Stimulated activated CD4-positive, alpha-beta T cell treated with anti-CD3 and anti-CD28 coated beads, Interleukin-15, amount 100 ng/mL, for 1 hour (primary cell): ENCODE measurements at places on chromosomes 6 and 20.

DNA sequence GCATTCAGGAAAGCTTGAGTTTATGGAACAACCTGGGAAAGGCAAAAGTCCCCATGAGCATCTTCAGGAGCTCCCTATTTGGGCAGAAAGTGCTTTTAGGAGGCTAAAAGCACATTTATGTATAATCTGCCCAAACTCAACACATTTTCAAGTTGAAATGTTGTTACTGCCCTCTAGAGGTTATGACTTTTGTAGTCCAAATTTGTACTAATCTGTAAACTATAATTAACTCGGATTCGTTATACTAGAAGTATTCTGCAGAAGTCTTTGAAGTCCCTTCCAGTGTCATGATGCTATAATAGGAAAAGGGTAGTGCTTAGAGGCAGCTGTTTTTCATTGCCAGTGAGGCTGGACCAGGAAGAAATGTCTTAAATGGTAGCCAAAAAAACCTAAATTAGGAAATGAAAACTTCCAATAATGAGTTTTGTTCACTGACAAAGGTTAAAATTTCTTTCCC lies 44.8 kb upstream of the EMILIN3 start:
- DNase-seq = no peak

GRCh38 chr6:158780246-158780884 lies 38.8 kb downstream of the EZR start:
- no peak for DNase-seq

GRCh38 chr6:143394389-143394788 lies 56.1 kb downstream of the ADAT2 start:
- no peak for DNase-seq

DNA sequence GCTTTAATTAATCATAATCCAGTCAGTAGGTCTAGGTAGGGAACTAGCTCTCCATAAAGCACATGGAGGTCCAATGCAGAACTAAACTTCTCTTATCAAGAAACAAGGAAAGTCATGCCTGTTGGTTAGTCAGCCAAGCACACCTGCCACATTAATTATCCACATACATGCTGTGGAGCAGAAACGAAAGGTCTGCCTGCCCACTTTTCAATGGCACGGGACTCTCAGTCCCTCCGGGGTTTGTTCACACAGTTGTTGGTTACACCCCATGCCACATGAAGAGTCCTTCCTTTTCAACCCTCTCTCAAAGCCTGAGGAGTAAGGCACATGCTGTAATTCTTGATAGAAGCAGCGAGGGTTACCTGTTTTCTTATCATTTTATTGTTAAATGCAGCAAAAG lies 1096.4 kb upstream of the MAP3K7 start:
- DNase-seq = no peak

DNA sequence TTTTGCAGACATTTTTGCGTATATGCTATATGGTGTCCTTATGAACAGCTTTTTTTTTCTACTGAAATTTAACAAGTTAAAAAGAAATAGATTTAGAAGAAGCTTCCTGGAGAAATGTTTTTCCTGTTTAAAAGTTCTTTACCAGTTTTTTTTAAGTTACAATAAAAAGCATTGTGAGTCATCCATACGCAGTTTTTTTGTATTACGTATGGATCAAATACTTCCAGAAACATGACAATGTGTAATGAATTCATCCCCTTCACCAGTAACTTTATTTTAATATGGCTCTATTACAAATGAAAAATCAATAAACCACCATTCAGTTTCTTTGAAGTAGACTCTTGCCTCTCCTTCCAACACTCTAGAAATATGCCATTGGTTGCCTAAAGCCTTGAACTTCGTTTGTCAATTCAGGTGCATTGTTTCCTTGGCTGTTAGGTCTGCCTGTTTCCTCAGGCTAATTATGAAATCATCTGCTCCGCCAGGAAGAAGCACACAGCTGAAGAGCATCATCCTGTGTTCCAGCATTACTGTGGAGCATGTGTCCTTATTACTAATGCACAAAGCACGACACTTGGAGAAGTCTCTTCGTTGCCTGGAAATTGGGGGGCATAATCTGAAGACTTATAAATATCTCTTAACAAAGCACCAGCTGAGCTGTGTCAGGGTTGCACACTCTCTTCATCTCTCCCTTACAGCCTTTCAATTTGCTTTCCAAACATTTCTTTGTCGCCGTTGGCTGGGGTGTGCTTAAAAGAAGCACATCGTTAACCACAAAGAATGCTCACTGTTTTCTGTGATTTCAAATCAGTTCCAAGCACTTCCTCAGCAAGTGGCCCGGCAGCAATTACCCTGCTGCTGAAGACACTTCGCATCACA lies 9.6 kb downstream of the MOXD1 start:
- DNase-seq = no peak

DNA sequence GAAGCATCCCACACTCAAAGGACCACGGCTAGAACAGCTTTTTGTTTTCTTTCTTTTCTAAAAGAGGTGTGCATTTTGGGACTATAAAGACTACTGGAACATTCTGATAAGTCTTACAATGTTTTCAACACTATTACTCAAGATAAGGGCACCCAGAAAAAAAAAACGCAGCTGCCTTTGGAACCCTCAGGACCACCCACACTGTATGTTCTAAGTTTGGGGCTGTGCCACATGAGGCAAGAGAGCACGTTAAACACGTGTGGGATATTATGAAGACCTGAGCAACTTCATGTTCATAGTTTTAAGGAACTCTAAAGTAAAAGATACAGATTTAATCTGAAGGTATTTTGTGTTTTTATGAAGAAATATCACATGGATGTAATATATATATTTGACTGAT lies 204.6 kb downstream of the FOXC1 start:
- no peak for DNase-seq

GRCh38 chr6:12973386-12973785 lies 256.8 kb downstream of the PHACTR1 start:
- DNase-seq = no peak

- DNase-seq = no peak
These were observed 52.0 kb downstream of the JPH2 start for GRCh38 chr20:44135012-44135412.

DNA sequence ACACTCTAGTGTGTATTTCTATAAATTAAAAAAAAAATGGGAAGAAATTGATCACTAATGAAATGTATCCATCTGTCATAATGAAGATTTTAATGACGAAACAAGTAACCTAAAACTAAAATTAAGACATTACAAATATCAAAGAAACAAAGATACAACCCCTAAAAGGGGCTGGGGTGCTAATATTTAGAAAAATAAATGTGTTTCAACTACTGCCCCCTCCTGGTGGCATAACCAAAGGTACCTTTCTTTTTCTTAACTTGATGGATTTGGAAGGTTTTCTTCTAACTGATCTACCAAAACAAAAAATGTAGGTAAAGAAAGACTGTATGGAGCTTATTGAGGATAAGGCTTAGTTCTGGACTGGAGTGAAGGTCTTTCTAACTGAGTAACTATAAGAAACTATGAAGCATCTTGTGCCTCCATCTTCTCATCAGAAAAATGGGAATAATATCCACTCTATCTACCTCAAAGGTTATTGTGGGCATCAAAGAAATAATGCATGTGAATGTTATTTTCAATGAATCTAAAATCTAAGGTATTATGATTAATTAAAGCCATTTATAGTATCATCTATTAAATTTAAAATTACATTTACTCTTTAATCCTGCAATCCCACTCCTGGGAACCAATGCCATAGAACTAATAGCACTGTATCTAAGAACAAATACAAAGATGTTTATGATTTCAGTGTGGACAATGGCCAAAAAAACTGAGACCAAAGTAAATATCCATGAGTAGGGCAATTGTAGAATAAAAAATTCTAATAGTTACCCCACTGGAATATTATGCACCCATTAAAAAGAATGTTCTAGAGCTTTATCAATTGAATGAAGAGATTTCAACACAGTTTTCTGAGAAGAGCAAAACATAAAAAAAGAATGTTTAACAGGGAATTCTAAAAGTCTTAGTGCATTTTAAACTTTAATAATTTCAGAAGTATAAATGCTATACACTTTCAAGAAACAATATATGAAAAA lies 117.2 kb downstream of the BACH2 start:
- DNase-seq = no peak

- DNase-seq = no peak
These were observed 168.0 kb downstream of the OTOR start for GRCh38 chr20:16916165-16916564.

DNA sequence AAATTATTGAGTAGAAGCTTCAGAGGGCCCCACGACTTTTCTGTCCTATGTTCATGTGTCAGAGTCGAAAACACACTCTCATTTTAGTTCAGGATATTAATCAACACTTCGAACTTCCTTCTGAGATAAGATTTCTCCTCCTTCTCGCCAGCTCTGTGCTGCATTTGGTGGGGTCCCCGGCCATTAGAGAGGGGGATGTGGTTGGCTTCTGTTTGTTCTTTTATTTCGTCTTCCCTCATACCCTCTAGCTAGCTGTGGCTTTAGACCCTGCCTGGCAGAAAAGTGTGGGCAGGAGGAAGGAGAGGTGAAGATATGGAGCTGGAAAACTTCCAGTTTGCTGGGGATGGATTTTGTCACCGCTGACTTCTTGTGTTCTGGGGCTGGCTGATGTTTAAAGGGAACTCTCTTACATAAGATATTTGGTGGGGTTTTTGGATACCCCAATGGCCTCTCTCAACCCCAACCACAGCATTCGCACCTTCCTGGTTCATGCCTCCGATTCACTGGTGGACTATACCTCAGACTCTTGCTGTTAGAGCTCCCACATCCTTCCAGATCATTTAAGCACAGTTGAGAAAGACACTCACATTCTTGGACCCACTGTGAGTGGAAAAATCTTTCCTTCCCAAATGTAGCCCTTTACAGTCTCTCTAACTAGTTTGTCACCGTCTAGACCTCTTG lies 30.7 kb upstream of the TMX4 start:
- no peak for DNase-seq

GRCh38 chr6:143276436-143276835 lies 174.1 kb downstream of the ADAT2 start:
- no peak for DNase-seq

DNA sequence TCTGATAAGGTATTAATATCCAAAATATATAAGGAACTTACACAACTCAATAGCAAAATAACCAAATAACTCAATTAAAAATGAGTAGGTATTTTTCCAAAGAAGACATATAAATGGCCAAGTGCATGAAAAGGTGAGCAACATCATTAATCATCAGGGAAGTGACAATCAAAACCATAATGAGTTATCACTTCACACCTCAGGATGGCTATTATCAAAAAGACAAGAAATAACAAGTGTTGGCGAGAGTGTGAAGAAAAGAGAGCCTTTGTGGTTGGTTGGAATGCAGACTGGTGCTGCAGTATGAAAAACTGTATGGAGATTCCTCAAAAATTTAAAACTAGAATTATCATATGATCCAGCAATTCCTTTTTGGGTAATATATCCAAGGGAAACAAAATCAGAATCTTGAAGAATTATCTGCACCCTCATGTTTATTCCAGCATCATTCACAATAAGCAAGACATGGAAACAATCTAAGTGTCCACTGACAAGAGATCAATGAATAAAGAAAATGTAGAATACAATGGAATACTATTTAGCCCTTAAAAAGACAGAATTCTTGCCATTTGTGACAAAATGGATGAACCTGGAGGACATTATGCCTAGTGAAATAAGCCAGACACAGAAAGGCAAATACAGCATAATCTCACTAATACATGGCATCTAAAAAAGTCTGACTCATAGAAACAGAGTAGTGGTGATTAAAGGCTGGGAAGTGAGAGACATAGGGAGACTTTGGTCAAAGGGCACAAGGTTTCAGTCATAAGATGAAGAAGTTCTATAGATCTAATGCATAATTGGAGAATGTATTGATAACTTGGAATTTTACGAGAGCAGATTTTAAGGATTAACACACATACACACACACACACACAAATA lies 175.6 kb downstream of the FOXA2 start:
- DNase-seq = no peak

DNA sequence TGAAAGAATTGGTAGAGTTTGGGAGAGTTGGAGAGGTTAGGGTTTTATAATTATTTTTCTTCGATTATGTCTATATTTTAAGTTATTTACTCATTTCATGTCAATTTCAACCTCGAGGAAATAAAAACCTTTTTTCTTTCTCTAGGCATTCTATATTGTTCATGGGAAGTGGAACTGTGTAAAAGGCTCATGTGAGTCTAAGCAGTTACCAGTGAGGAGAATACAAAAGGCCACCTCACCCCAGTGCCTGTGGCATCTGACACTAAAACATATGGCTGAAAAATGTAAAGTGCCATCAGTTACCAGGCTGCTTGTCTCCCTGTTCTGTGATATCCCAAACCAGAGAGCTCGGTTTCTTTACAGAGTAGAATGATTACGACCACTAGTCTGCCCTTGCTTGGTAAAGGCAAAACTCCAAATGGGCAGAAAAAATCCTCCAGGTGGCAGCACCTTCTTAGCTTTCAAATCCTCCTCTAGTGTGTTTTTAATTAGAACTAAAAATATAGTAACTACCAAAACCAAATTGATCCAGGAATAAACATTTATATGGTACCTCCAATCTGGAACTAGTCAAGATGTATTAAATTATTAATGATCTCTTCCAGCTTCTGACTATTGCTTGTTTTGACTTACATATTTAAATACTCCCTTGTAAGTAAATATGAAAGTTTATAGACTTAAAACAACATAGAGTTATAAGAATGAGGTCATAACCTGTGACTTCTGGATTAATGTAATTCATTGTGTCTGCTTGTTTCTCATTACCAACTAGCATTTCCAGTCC lies 122.6 kb upstream of the MCHR2 start:
- no peak for DNase-seq
